Activated B cell treated with CpG ODN at 0.5 μM for 24 hours (primary cell): ENCODE measurements at places on chromosomes 12 and 14.

- DNase-seq, result no peak
Observed at GRCh38 chr12:24795699-24796347, 153.1 kb downstream of the BCAT1 start.

DNA sequence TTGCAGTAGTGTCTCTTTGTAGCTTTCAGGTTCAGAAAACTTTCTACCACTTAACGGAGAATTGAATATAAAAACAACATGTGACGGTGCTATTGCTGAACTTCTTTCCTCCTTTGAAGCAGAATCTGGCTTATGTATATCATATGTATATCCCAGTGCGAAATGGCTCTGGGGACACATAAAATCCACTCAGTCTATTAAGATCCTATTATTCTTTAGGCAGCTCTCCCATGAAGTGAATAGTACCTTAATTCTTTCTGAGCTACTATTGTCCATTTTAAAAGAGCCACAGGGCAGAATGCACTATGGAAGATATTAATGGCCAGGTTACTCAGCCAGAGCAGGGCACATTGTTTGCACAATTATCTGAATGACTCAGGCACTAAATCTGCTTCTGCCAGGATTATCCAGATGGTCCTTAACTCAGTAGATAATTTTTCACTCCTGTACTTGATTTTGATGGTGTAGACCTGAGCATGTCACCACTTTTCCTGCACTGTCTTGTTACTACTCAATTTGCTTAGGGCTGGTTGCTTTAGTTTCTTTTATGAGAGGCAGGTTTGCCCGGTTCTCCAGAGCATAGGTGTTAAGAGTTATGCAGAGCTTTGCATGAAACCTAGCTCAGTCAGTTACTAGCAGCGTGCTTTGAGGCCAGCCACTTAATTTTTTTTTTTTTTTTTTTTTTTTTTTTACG is 5.5 kb downstream of the CNTN1 start:
- DNase-seq, result no peak

DNA sequence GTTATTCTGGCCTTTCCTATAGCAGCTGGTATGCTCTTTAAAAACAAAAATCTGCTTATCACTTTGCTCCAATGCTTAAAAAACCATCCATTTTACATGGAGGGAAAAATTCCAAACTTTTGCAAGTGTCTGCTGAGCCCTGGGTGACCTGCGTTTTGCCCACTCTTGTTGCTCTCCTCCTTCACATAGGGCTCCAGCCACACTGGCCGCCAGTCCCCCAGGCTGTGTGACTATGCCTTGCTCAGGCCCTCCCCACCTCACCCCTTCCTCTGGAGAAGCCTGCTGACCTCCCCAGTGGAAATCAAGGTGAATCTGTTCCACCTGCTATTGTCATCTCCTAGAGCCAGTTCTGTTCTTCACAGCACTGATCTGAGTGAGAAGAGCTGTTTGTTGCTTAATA is 126.9 kb downstream of the SLC25A47 start:
- no peak for DNase-seq

- no peak for DNase-seq
Observed at GRCh38 chr14:53953828-53954550, 2.6 kb downstream of the BMP4 start.

GRCh38 chr14:96221841-96222240 is 17.2 kb downstream of the BDKRB2 start:
- no peak for DNase-seq

GRCh38 chr12:5567016-5567725 is 135.3 kb downstream of the NTF3 start:
- no peak for DNase-seq

GRCh38 chr12:104643819-104644669 is 187.3 kb downstream of the CHST11 start:
- peak; percentile 26 for DNase-seq

DNA sequence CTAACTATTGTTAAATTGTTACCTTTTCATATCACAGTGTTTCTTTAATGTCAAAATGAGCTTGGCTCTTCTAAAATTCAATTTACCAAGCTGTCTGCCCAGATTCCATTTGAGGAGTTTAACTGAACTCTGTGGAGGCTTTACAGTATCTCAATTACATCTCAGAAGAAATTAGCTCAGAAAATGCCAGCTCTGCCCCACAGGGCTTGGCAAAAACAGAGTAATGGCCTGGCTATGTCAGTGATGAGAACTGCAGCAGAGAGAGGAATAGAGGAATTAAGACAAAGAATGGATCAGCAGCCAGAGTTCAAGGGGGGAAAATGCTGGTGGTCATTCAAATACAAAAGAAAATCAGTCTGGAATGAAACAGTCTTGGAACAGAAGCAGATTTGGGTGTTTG is 15.8 kb upstream of the TMTC1 start:
- DNase-seq, result no peak

DNA sequence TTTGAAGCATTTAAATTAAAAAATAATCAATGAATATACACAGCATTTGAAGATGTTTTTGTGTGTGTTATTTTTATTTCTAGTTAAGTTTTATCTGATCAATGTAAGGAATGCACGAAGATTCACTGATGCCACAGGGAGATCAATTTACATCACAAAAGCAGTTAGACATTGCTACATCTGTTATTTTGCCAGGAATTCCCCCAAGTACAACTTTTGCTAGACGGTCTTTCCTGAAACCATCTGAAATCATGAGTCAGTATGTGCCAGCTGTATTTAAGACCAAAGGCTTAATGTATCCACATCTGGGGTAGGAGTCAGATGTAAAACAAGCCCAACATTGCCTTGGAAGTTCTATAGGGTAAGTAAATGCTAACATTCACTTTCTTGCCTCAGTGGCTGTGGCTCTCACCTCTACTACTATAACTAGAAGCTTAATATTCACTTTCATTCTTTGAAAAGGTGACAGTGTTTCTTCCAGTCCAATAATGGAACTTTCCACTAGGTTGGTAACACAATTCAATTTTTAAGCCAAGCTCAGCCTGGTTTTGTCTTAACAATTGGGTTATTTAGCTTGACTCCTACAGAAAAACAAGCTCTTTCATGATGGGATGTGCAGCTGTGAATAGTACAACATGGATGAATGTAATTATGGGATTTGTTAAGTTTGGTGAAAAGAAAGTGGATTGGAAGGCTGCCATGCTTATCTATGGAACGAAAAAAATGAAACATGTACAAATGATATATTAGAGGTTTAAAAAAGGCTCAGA is 385.4 kb upstream of the TMEM132C start:
- no peak for DNase-seq

GRCh38 chr14:32203928-32204357 is 874 bp upstream of the RNU6-8 start:
- no peak for DNase-seq

DNA sequence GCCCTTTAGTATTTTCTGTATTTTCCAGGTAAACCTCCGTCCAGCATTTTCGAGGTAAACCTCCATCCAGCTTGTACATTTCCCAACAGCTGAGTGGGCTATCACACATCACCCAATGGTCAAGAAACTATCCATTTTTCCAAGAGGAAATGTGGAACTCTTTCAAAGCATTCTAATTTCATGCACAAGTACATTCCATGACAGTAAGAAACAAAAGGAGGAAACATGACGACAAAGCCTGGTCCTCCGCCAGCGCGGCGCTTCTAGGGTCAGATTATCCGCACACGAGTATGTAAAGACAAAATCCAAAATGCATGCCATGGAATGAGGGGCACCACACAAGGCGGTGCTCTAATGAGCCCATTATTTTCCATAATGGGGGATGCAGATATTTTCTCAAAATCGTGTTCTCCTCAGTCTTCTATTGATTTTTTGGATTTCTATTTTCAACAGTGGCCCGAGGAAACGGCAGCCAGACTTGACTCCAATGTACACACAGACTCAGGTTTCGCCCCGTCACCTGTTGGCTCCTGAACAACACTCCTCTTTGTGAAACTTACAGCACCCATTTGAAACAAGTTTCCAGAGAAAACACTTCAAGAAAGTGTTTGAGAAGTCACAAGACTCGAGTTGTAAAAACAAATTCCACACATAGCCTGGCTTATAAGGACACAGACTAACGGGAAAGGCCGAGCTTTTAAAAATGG is 107.4 kb downstream of the PRICKLE1 start:
- no peak for DNase-seq

GRCh38 chr12:47850153-47851084 is 30.7 kb upstream of the HDAC7 start:
- no peak for DNase-seq

DNA sequence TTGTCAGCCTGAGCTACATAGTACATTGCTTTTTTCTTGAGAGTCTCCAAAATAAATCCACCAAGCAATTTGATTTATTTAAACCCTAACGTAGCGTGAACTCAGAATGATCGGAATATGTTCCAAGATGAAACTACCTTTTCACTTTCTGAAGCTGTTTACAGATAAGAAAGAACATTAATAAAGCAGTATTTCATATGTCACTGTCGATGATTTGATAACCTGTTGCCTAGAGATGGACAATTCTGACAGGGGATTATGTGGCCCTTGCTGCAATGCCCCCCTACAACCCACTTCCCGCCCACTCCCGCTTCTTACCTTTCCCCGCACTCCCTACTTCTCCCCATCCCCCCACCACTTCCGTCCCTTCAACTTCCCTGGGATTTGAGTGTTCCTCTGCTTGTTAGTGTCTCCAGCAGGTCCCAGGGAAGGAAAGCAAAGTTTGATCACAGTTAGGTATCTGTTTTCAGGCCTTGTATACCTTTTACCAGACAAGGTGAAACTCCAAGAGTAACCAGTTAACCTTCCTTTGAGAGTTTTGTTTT is 229.2 kb upstream of the HMGA2 start:
- DNase-seq, result no peak

DNA sequence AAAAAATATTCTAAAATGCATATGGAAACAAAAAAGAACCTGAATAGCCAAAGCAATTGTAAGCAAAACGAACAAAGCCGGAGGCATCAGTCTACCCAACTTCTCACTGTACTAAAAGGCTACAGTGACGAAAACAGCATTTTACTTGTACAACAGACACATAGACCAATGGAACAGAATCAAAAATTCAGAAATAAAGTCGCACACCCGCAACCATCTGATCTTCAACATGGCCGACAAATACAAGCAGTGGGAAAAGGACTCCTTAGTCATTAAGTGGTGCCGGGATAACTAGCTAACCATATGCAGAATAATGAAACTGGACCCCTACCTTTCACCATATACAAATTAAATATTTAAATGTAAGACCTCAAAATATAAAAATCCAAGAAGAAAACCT is 203.9 kb upstream of the PPFIA2 start:
- DNase-seq, result no peak

DNA sequence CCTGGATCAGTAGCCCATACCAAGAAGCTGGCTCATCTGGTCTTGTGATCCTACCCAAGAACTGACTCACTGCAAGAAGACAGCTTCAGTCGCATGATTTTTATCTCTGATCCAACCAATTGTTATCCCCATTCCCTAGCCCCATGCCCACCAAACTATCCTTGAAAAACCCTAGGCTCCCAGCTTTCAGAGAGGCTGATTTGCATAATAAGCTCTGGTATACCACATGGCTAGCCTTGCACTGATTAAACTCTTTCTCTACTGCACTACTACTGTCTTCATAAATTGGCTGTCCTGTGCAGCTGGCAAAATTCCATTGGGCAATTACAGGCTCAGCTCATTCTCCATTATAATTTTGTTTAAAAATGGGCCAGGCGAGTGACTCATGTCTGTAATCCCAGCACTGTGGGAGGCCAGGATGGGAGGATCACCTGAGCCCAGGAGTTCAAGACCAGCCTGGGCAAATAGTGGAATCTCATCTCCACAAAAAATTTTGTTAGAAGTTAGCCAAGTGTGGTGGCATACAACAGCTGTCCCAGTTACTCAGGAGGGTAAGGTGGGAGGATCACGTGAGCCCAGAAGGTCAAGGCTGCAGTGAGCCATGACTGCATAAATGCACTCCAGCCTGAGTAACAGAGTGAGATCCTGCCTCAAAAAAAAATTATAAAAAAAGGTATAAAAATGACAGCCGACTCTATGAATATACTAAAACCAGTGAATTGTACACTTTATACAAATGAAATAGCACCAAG is 76.7 kb upstream of the EIF5 start:
- DNase-seq, result no peak

- DNase-seq, result peak; percentile 93
Observed at GRCh38 chr14:105045710-105046326, 19.4 kb downstream of the GPR132 start.

DNA sequence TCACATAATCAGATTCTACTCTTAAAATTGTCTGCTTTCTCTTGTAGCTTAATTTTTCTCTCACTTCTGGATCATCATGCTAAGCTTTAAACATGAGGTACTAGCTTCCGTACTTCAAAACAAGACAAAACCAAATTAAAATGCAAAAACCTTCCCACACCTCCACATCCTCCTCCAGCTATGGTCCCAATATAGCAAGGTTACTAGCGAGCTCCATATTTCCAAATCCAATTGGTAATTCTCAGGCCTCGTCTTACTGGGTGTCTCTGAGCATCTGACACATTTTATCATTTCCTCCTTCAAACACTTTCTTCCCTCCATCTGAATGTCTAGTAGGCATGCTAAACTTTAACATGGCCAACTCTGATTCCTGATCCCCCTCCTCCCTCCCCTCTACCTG is 7.9 kb upstream of the PAPOLA start:
- DNase-seq, result no peak
